Stimulated activated CD4-positive, alpha-beta T cell treated with anti-CD3 and anti-CD28 coated beads, Interleukin-15, amount 100 ng/mL, for 24 hours (primary cell): ENCODE measurements at places on chromosomes 16 and 17.

DNA sequence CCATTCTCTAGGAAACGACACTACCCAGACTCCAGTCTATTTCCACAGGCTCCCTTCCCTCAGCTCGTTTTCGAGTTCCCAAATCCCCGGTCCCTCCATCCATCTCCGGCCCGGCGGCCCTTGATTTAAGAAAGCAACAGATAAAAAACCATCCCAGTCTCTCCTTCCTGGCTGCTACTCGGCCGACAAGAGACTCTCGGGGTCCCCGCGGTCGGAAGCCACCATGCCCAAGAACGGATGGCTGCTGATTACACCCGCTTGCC lies 182 bp downstream of the RPL26 start:
- DNase-seq = no peak

DNA sequence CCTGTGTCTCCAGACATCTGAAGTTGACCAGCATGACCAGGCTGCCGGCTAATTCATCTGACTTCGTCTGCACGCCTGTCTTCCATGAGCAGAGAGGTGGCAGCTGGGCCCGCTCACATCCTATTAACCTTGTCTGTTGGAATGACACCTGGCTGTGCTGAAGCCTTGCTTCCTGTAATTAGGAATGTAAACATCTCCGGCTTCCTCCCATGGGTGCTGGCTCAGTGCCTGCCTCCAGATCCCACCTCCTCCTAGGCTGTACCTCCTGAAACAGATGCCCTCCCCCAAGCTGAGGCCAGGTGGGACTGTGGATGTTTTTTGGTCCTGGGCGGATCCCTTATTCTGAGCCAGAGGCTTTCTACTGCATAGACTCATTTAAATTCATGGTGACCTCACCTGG lies 296.3 kb downstream of the HS3ST4 start:
- DNase-seq = no peak

- DNase-seq = no peak
Observed at GRCh38 chr16:48583075-48584065, 26.6 kb downstream of the N4BP1 start.

- no peak for DNase-seq
Observed at GRCh38 chr16:81544700-81545271, 100.2 kb downstream of the CMIP start.

DNA sequence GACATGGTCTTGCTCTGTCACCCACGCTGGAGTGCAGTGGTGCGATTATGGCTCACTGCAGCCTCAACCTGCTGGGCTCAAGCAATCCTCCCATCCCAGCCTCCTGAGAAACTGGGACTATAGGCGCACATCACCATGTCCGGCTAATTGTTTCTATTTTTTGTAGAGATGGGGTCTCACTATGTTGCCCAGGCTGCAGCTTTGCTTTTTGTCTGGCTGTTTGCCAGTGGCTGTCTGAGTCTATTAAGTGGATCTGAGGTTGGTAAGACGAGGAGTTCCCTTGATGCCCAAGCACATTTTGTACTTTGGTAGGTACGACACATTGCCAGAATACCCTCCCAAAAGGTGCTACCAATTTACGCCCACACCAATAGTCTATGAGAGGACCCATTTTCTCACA lies 5.1 kb downstream of the TBX21 start:
- DNase-seq = no peak

DNA sequence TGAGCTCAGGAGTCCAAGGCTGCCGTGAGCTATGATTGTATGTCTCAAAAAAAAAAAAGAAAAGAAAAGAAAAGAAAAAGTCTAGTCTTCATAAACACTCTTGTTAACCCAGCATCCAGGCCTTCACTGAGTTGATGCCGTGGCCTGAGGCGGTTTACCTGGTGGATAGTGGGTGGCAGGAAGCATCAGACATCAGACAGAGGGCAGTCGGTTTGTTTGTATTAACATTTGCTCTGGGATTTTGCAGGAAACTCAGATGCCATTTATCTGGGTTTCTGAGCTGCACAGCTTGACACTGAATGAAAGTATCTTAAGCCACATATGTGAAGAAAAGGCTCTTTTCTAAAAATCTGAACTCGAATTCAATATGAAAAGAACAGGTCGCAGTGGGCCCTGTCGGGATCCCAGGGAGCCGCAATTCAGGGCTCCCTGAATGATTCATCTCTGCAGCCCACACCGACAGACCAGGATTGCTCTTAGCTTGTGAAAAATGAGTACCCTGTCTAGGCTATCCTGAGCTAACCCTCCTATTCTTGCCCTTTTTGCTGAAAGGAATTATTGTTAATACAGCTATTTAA lies 1.1 kb upstream of the DBNDD1 start:
- DNase-seq = no peak

- no peak for DNase-seq
Observed at GRCh38 chr17:27577121-27577761, 53.7 kb upstream of the LGALS9 start.

DNA sequence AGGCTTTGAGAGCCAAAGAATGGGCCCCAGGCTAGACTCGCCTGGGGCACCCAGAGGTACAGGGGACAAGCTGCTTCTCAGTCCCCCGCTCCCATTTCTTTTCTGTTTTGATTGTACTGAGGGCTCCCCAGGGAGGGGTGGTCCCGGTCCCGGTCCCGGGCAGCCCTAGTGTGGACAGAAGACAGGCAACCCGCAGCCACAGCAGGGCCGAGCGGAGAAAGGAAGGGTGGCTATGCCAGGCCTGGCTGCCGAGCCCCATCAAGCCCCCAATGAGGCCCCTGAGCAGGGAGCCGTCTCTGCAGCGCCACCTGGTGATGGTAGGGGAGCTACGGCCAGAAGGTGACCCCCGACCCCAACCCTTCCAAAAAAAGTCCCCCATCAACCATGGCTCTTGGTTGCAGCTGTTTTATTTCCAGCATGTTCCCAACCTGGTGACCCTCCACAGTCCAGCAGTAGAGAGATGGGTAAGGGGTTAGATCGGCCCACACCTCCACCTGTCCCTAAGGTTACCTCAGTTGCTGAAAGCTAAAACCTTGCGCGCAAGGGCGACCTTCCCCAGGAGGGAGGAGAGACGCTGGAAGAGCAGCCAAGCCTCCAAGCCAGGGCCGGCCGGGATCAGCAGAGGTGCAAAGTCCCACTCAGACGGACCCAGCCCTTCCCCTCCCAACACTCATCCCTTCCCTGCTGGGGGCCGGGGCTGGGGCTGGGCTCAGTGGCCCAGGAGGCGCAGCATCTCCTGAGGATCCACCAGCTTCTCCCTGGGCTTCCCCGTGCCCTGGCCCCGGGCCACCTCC lies 2.6 kb upstream of the GRIN2C start:
- peak; percentile 87 for DNase-seq

DNA sequence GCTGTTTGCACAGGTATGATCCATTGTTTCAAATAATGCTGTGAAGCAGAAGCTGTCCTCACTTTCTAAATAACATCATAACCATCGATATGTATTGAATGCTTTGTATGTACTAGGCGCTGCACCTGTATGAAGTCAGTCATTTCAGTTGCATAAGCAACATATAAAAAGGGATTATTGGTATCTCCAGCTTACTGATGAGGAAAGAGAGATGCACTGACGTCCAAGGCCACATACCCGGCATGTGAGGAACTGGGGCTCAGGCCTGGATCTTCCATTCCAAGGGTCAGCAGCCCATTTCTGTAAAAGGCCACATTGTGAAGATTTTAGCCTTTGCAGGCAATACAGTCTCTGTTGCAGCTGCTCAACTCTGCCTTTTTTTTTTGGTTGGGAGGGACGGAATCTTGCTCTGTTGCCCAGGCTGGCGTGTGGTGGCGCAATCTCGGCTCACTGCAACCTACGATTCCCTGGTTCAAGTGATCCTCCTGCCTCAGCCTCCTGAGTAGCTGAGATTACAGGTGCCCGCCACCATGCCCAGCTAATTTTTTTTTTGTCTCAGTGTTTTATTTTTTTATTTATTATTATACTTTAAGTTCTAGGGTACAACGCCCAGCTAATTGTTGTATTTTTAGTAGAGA lies 244.7 kb downstream of the MRTFB start:
- DNase-seq = no peak

DNA sequence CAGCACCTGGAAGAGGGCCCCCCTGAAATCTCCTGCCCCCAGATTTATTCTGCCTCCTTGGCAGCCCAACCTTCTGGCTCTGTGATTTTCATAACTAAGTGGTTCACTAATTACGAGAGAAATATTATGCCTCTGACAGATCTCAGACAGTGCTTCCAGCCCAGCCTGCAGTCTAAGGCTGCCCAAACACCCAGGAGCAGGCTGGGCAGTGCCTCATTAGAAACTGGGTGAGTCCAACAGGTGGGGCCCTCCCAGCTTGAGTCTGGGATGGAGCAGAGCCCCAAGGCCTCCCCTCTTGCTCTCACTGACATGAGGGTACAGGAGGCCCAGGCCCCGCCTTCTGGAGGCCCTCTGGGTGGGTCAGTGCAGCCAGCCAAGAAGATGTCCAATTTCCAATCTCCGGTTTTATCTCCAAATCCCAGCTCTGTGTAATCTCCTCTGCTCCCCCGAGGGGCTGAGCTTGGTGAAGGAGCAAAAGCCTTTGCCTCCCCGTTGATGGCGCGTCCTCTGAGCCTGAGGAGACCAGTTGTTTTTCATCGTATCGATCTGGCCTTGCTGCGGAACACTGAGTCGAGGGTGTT lies 20.1 kb upstream of the ABCC3 start:
- DNase-seq = no peak

DNA sequence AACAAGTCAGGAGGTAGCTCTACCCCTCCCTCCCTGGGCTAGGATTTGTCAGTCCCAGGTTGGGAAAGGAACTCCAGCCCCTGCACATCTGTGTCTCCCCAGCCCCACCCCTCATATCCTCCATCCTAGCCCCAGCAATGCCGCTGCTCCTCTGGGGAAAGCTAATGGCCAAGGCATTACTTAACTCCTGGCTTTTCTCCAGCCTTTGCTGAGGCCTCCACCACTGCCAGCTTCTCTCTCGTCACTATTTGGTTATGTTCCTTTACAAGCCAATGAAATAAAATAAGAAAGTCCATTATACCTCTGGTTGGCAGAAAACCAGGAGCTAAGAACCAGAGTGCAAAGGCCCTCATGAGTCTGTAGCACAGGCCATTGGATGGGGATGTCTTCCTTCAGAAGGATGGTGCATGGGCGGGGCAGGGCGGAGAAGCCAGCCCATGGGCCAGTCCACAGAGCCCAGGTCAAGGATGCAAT lies 171.0 kb downstream of the CCDC182 start:
- no peak for DNase-seq

- no peak for DNase-seq
Observed at GRCh38 chr16:29729116-29729521, 16.7 kb downstream of the C16orf54 start.

- DNase-seq = no peak
Observed at GRCh38 chr17:37535906-37536305, 46.2 kb downstream of the DUSP14 start.

DNA sequence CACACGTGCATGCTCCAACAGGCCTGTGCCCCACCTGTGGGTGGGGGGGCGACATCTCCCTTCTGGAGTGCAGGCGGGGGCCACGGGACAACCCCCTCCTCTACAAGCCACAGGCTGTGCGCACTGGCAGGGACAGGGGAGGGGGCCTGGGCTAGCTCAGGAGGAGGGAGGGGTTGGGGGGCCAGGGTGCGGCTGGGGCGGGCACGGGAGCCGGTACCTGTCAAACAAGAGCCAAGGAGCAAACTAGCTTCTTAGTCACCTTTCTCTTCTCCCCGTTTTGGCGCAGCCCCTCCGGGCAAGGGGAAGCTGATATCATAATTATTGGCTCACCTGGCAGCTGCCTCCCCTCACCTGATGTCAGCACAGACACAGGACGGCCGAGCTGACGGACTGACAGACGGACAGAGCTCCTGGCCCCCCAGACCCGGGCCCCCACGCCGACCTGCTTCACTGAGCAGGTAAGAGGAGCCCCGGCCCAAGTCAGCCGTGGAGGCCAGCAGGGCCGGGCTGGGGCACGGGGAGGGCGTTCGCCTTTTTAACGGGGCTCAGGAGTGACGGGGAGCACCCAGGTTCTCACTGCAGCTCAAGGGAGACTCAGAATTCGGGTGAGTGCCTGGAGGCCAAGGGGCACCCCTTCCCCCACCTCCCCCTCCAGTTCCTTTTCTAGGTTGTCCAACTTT lies at the start of gene FOXN1:
Gene FOXN1, plus strand, starts transcription at position 363 of the 680 bp plus-strand sequence. CDS start 17,622 bp downstream, outside the sequence.
- no peak for DNase-seq

DNA sequence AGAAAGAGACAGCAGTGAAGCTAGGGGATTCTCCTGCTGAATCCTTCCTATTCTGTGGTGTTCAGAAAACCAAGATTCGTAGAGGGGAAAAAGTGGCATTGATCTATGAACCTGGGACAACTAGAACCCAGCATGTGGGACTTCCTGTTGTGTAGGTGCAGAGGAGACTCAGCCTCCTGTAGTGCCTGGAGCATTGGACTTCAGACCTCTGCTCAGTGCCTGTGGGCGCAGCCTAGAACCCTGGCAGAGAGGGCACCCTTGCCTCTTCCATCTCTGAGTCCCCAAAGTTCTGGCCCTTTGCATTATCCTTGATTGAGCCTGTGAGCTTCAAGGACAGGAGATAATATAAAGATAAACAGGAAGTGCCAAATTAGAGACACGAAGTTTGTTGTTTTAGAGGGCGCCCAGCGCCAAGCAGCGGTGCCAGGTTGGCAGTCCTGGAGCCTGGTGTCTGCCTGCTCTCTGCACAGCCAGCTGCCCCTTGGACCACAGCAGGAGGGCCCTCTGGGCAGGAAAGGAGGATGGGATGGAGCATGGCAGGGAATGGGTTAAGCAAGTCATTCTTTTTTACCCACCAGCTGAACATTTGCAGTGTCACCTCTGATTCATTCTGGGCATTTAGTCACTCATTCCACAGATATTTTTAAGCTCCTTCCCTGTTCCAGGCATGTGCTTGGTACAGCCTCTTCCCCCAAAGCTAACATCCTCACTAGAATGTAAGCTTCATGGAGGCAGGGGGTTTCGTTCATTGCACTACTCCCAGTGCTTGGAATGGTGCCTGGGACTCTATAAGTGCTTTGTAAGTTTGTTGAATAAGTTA lies 11.9 kb upstream of the SP6 start:
- DNase-seq = no peak

DNA sequence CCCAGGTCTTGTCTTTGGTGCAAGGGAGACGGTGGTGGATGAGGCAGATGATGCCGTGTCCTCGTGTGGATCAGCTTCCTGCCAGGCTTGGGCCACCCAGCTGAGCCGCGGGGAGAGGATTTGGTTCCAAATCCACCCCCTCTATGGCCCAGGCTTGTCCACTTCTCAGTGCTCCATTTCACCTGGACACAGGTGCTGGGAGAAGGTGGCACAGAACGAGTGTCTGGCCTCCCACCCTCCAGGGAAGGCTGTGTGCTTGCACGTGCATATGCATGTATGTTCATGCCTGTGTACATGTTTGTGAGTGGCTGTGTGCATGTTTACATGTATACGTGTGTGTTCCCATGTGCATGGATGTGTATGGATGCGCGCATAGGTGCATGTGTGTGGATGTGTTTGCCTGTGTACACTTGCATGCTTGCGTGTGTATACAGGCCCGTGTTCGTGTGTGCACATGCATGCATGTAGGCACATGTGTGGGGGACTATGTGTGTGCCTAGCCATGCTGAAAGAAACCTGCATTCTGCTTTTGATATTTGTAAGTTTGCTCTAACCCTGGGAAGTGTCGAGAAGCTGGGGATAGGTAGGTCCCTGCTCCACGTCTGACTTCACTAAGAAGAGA lies 196.3 kb downstream of the IRF8 start:
- no peak for DNase-seq

- DNase-seq = no peak
Observed at GRCh38 chr16:3774156-3774767, 56.9 kb upstream of the TRAP1 start.

GRCh38 chr17:292016-292415 lies 60.6 kb downstream of the RPH3AL start:
- no peak for DNase-seq

- DNase-seq = no peak
Observed at GRCh38 chr16:46757339-46758050, 9.4 kb upstream of the MYLK3 start.

GRCh38 chr17:48997827-48998586 lies 822 bp downstream of the IGF2BP1 start:
- peak; percentile 16 for DNase-seq

GRCh38 chr17:29342158-29342765 lies 47.9 kb upstream of the TAOK1 start:
- no peak for DNase-seq
